Esophagus squamous epithelium (tissue), 5 donors: ENCODE measurements at places on chromosomes 16 and 17.

DNA sequence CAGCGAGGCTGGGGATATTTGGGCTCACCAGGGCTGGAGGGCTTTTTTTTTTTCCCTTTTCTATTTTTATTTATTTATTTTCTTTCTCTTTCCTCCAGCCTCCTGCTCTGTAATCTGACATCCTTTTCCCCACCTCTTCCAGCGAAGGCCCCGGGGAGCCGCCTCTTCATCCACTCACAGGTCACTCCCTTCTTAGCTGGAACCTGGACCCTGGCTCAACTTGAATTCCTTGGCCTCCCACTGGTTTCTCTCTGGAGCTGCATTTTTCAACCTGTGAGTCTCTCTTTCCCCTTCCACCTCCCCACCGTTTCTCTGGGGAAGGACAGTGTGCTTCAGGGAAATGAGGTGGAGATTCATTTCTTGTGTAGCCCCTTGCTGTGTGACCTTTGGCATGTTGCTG lies 82.0 kb downstream of the MRM1 start:
- no peak for DNase-seq

DNA sequence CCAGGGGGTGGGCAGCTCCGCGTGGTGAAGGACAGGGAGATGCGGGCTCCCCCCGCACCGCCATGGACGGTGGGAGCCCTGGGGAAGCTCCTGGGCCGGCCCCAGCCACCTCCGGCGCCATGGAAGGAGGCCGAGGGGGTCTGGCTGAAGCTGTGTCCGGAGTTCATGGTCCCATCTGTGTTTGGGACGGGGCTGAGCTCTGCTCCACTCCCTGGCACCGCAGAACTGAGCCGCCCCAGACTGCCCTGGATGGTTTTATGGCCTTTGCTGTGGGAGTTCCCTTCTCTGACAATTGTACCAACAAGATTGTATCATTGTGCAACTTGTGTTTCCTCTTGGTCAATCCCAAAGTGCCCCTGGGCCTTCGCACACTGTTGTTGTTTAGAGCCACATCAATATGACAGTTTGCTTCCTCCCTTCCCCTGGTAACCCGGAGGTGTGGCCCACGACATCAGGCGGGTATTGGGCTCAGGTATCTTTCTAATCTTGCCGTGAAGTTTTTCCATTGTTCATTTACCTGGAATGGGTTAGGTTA lies 942 bp downstream of the KRT23 start:
- DNase-seq, result no peak

GRCh38 chr17:17725011-17725751 lies 43.9 kb downstream of the RAI1 start:
- no peak for DNase-seq

- no peak for DNase-seq
Observed at GRCh38 chr17:31413874-31414549, 22.5 kb downstream of the RAB11FIP4 start.

- no peak for DNase-seq
Observed at GRCh38 chr16:57585051-57585687, 42.7 kb downstream of the ADGRG5 start.
